Stimulated activated CD8-positive, alpha-beta memory T cell treated with anti-CD3 and anti-CD28 coated beads, Interleukin-7, amount 100 ng/mL, for 1 hour (primary cell): ENCODE measurements at places on chromosomes 16 and 17.

DNA sequence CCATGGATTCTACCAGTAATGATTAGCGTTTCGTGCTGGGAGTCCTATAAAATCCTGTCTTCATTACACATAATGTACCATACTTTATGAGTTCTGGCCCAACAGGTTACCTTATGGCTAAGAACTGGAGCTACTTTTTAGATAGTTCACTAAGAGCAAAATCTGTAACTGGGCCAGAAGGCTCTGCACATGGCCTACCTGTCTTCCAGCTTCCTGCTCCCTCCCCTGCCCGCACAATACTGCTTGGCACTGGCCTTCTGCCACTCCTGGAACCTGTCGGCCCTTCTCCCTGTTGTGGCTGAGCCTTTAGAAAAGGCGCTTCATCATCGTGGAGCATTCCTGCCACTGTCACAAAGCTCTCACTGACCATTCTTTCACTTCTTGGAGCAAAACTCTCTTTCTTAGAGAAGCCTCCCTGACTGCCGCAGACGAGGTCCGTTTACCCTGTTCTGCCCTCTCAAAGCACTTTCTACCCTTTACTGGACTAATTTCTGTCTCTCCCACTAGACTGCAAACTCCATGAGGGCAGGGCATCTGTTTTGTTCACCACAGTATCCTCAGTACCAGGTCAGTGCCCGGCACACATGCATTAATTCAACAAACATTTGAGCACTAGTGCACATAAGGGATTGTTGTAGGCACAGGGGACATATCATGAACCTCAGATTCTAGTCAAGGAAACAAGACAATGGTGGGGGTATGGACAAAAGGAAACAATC lies 116.5 kb downstream of the PARN start:
- no peak for DNase-seq

GRCh38 chr16:17082095-17082882 lies 388.5 kb downstream of the XYLT1 start:
- DNase-seq = no peak

DNA sequence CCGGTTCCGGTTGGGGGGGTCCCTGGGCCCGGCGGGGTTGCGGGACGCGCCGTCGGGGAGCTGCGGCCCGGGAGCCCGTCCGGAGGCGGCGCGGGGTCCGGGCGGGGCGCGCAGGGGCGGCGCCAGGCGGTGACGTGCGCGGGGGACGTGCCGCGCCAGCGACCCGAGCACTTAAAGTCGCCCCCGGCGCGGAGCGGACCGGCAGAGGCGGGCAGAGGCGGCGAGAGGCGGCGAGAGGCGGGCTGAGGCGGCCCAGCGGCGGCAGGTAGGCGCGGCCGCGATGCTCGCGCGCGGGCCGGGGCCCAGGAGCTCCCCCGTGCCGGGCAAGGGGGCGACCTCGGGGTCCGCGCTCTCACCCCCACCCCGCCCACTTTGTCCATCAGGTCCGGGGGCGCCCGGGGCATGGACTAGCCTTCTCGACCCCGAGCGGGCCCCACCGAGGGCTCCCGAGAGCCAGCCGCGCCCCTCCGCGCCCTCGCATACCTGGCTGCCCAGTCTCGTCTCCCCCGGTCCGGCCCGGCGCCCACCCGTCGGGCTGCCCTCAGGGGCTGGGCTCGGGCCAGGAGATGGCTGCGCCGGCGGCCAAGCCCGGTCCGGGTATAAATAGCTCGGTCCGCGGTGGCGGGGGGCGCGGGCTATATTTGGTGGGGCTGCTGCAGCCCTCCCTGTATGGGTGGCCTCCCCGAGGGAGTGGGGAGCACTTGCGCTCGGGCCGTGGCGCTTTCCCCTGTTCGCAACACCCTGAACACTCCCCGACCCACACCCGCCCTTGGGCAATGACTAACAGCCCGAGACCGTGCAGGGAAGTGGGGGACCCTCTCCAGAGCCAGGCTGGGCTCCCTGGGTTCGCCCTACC lies at the start of gene SLC16A3:
SLC16A3 (plus strand) TSS at position 201 of the 856 bp plus-strand sequence. CDS start 6,967 bp downstream, outside the sequence.
- peak; percentile 31 for DNase-seq

GRCh38 chr17:29049541-29050145 lies 6.7 kb downstream of the PIPOX start:
- no peak for DNase-seq

- DNase-seq = no peak
Measured at GRCh38 chr16:5668553-5668952, 571.0 kb upstream of the EEF2KMT start.

GRCh38 chr17:82283208-82283749 lies 9.8 kb upstream of the CSNK1D start:
- no peak for DNase-seq

DNA sequence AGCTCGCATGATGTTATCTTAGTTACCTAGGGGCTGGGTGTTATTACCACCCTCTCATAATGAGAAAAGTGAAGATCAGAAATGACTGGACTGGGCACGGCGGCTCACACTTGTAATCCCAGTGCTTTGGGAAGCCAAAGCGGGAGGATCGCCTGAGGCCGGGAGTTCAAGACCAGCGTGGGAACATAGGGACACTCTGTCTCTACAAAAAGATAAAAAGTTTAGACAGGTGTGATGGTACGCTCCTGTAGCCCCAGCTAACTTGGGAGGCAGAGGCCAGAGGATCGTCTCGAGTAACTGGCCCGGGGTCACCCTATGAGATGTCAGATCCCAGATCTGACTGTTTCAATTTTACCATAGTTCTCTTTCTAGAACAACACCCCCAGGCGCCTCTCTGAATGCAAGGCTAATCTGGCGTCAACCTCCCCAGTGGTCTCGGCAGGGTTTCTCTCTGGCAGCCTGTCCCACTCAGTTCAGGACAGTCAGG lies 1.9 kb upstream of the CCDC102A start:
- no peak for DNase-seq

- DNase-seq = peak; percentile 2
Measured at GRCh38 chr16:1645914-1646525, 32.1 kb upstream of the JPT2 start.

DNA sequence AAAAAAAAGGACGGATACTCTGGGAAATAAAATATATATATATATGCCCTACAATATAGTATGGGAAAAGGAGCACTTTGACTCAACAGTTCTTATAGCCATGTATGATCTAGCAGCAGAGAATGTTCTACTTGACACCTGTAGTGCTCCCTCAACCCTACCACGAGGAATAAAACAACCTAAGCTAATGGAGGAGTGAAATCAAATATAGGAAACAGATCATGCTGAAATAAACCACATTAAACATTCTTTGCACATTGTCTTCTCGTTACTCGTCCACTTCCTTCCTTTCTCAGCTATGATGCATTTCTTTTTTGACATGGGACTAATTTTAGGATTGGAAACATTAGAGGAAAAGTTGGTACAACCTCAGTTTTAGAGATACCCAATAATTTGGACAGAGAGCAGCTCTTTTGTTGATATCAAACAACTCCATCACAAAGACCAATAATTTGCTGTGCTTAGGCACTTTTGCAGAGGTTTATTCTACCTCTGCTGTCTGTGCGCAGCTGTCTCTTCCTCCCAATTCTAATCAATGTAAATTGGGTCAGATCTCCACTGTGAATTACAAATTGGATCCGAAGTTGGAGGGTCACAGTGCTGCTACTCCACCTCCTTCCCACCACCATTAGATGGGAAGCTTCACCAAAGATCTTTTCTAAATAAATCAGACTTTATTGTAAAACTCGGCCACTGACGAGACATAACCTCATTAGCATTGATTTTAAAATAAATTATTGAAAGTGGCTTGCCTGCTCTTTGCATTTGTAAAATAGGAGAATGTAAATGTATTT lies 65.8 kb downstream of the SNX11 start:
- DNase-seq = no peak

DNA sequence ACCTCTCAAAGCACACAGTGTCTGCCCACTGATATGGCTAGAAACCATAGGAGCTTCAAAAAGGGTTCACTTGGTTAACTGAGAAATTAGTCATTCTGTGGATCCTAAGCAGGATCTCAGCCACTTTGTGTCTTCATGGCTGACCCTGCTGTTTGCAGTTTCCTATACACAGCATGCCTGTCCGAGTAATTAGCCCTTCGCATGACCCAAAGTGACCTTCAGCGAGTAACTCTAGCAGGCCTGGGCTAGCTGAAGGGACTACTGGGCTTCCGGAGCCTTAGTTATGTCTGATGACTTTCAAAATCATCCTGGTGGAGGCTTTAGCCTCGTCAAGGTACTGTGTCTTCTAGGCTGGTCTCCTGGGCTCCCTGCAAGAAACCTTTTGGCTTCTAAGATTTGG lies 28.9 kb upstream of the FBXW10B start:
- no peak for DNase-seq

GRCh38 chr17:1786708-1787107 lies 24.8 kb downstream of the SERPINF1 start:
- DNase-seq = no peak

DNA sequence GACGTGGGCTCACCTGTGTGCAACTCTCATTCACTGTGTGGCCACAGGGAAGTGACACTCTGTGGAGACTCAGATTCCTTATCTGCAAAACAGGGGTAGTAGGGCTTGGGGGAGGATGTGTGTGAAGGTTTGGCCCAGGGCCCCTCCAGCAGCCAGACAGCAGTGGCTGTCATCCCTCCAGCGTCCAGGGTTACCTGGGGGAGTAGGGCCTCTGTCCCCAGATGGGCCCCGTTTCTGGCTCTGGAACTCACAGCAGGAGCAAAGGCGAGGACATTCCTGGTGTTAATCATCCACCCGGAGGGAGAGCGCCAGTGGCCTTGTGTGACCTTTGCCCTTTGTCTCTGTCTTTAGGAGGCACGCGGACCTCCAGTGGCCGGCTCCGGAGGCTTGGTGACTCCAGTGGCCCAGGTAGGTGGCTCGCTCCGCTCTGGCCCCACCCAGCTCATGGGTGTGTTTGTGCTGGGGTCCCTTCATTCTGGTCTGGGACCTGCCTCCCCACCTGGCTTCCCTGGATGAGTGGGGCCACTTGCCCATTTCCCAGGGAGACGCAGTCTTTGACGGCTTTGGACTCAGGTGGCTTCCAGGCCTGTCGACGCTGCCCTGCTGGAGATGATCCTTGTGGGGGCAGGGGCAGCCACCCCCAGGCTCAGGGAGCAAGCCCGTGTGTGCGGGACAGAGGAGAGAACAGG lies 166.2 kb downstream of the SEC14L1 start:
- DNase-seq = no peak

GRCh38 chr16:6192984-6193383 lies 1095.4 kb upstream of the EEF2KMT start:
- no peak for DNase-seq

- no peak for DNase-seq
Measured at GRCh38 chr16:81484908-81485624, 40.5 kb downstream of the CMIP start.

GRCh38 chr17:7418472-7419152 lies 1.5 kb upstream of the SPEM1 start:
- DNase-seq = no peak

- peak; percentile 36 for DNase-seq
Measured at GRCh38 chr17:27879987-27880608, 13.1 kb downstream of the LYRM9 start.

GRCh38 chr16:82425661-82426060 lies 201.1 kb upstream of the CDH13 start:
- no peak for DNase-seq

DNA sequence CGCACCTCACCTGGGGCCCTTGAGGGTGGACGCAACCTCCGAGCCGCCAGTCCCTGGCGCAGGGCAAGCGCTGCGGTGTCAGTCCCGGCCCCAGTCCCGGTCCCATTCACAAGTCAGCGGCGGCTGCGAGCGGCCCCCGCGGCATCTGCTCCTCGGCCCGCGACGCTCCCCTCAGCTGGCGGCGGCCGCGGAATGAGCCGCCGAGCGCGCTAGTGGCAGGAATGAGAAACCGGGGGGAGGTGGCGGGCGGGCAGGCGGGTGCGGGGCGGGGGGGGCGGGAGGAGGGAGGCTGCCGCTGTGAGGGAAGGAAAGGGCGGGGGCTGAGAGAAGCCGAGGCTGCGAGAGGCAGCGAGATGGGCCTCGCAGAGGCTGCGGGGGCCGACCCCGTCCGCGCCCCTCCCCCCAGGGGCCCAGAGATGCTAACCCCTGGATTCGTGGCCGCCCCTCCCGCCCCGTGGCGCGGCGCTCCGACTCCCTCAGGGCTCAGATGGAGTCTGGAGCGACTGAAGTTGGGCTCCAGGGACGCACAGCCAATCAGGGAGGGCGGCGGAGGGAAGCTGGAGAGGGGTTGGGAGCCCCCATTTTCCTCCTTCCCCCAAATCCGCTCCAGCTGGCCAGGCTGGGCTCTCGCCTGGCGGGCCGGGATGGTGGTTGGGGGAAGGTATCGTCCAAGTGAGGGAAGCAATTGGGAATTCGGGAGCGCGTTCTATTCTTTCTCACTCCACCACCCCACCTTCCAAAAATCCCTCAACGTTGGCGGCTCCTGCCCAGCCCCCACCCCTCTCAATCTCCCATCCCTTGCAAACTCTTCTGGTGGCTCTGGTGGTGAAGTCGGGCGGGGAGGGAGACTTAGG lies at the start of gene CDH11:
CDH11 (minus strand) TSS at position 194 of the 854 bp plus-strand sequence. CDS start 117,194 bp downstream, outside the sequence.
- DNase-seq = no peak

- no peak for DNase-seq
Measured at GRCh38 chr17:33225994-33226393, 67.1 kb downstream of the ASIC2 start.

- no peak for DNase-seq
Measured at GRCh38 chr17:69424287-69425041, 10.0 kb downstream of the MAP2K6 start.

DNA sequence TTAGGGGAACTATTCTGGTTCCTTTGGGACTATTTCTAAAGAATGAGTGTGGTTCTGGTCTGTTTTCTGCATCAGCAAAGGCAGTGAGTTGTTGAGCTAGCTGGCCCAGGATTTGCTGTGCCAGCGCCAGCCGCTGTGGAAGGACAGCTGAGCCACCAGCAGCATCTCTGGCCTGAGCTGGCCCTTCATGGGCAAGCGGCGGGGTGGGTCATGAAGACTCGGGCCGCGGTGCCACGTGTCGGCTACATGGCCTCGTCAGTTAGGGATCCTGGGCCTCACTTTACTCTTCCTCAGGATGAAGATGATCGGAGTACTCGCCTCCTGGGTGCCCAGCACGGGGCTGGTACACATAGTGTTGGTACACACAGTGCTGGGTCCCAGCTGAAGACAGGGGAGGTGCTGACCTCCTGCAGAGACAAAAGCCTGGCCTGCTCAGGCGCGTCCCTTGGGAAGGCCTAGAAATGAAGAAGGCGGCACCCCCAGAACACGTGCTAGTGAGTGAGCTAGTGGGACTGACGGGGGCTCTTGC lies 17.9 kb upstream of the FAAP100 start:
- no peak for DNase-seq
